Activated naive CD4-positive, alpha-beta T cell treated with anti-CD3 and anti-CD28 coated beads, Interleukin-2, amount 50 U/mL, for 16 hours (primary cell): ENCODE measurements at places on chromosomes 11 and 22.

DNA sequence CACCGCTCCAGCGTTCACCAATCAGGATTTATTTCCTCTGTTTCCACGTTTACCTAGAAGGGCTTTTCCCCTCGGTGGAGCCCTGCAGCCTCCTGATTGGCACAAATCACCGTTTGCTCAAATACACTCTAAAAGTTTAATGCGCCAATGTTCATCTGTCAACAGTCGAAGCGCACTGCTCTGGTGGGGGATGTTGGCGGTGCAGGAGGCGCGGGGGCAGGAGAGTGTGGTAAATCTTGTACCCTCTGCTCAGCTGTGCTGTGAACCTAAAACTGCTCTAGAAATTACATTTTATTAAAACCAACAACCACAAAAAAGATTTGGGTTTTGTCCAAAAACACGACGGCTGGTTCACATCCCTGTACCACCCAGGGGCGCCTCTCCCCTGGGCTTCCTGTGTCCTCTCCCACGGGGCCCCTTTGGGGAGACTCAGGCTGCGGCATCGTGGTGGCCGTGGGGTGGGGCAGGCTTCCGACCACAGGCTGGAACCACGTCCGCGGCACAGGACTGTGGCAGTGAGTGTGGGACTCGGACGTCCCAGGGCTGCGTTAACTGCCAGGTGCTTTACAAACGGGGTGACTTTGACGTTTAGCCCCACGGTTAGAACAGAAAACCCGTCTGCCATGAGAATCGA is 13.5 kb downstream of the TTLL8 start:
- DNase-seq: no peak

- no peak for DNase-seq
Measured at GRCh38 chr11:60834742-60835533, 7.0 kb upstream of the CCDC86 start.

DNA sequence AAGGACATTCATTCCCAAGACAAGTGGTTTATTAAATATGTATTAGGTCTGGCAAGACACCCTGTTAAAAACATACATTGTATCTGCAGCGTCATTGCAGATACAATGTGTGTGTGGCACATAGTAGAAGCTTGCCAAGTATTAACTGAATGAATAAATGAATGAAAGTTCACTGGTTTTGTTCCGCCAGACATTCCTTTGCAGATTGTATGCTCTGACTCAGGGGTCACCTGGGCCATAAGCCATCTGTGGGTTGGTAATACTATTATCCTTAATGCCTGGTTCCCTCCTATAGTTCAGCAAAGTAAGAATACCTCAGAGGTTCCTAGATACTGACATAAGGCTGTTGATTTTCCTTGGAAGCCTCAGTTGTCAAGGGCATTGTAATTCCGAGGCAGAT is 377.3 kb upstream of the CCDC90B start:
- no peak for DNase-seq

- DNase-seq: no peak
Measured at GRCh38 chr11:63537293-63538101, 889 bp downstream of the PLAAT4 start.

DNA sequence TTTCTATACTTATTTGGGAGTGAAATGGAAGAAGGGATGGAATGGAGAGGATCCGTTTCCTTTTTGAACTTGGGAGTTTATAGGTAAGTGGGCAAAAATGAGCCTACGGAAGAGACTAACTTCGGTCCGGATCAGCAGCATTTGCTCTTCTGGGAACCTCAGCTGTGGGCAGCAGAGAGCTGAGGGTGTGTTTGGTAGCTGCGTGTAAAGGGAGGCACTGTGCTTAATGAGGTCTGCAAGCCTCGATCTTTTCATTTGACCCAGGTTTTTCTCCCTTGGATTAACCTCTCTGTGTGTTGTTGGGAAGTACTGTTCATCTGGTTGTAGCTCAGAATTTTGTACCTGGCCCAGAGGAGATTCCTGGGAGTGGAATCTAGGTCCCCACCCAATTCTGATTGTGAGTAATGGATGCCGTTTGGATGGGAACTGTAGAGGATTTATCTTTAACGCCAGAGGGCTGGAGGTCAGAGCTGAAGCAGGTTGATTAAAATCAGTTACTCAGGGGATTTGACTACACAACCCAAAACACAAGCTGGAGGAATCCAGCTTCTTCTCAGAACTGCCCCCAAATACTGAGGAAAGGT is 201.6 kb upstream of the SORL1-AS1 start:
- no peak for DNase-seq

GRCh38 chr22:38403812-38404211 is 51.2 kb downstream of the KCNJ4 start:
- DNase-seq: no peak

DNA sequence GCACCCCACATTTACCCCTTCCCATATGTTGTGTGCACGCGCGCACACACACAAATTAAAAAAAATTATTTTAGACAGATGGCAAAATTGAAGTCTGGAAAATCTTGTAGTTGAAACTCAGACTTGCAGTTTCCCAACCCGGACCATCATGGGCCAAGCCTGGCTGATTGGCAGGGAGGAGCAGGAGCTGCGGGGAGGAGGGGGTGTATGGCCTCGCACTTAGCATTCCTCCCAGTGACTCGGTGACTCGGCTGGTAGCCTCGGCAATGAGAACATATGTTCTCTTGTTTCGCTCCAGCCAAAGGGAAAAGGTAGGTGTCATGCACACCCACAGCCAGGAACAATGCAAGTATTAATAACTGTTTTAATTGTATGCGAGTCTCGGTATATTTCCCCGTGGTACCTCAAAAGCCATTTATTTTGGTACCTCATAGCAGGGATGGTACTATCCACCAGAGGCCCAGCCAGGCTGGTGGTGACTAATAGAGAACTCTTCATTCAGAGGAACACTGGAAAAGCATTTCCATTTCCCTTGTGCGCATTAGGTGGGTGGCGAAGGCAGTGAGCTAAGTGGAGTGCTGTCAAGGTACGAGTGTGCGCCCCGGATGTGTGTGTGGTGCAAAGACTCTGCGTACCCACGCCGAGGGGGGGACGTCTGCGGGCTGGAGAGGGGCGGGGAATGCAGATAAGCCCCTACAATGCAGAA is 92.5 kb downstream of the DSCAML1 start:
- DNase-seq: no peak
